ENCODE measurements at places on chromosomes 7 and 10. TPM values are rescaled to one million over a fixed set of nuclear protein-coding genes. Genes with fewer than 3 reads are reported as not detected.

- H3K36me3 ChIP-seq, result no peaks in the 10 kb centered on the region
- DNase-seq, result no peak
- H3K27ac ChIP-seq, result no peak overlapping the region
- H3K27me3 ChIP-seq, result peaks cover 5% of the 10 kb centered on the region
- H3K4me1 ChIP-seq, result no peaks in the 10 kb centered on the region
- no peak overlapping the region for H3K4me3 ChIP-seq
Observed at GRCh38 chr7:949021-949934, 5.2 kb downstream of the ADAP1 start.

DNA sequence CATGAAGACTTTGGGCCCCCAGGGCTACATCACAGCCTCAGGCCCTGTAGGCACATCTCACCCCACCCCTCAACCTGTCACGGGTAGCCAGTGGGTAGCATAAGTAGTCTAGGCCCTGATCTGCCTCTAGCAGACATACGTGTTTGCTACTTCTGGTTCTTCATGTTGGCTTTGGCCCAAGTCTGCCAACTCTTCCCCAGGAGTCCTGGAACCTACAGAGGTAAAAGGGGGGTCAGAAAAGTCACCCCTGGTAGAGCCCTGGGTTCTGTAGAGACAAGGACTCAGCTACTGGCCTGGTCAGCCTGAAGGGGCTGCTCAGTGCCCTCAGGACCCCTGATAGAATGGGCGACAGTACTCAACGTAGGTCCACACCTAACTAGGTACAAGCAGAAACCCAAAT is 67.5 kb upstream of the UNC5B start:
- DNase-seq, result no peak
- H3K4me1 ChIP-seq, result no peaks in the 10 kb centered on the region
- no peaks in the 10 kb centered on the region for H3K36me3 ChIP-seq
- no peaks in the 10 kb centered on the region for H3K27me3 ChIP-seq

DNA sequence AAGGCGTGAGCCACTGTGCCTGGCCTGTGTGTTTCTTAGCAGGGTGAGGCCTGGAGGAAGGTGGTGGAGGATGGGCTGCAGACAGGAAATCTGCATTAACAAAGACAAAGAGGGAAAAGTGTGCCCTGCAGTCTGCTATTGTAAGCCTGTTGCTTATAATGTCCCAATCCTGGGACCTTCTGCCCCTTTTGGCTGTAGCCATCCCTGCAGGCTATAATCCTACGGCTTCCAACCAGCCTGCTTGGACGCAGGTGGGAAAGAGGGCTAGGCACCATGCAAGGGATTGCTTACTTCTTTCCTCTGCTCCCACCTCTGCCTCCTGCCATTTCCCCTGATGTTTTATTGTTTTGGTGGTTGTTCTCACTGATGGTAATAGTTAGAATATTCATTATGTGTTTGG is 434.3 kb downstream of the PLXNA4 start:
- no peaks in the 10 kb centered on the region for H3K4me1 ChIP-seq
- H3K4me3 ChIP-seq, result no peak overlapping the region
- no peak overlapping the region for H3K27ac ChIP-seq
- no peaks in the 10 kb centered on the region for H3K36me3 ChIP-seq
- H3K27me3 ChIP-seq, result no peaks in the 10 kb centered on the region

GRCh38 chr7:130741331-130741995 is 7.5 kb upstream of the KLF14 start:
- no peaks in the 10 kb centered on the region for H3K27me3 ChIP-seq
- no peaks in the 10 kb centered on the region for H3K4me1 ChIP-seq
- H3K27ac ChIP-seq, result no peak overlapping the region
- no peak for DNase-seq
- H3K36me3 ChIP-seq, result no peaks in the 10 kb centered on the region

The NPC1L1 gene
- 0.28 TPM for total RNA-seq

- peak overlapping the region; percentile 0 for H3K27ac ChIP-seq
- peak; percentile 51 for DNase-seq
Observed at GRCh38 chr10:117004227-117005025, 561 bp downstream of the SHTN1 start.

The ANKRD7 gene
- total RNA-seq, result 0.71 TPM

The UPK3B gene
- 1.7 TPM for total RNA-seq

DNA sequence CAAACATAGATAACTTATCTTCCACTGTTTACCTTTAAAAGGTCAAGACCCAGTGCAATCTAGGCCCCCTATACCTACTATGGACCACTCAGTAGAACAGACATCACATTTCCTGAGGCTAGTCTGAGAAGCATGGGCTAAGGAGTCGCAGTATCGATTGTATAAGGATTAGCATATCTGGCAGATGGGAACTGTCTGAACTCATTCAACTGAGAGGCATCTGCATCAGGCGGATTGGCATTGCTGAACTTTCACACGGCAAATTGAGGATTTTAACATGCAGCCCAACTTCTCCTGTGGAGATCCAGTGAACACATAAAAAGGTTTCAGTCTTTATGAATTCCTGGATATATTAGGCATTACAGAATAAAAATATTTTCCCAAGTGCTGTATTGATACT is 89.1 kb upstream of the LRGUK start:
- H3K4me1 ChIP-seq, result no peaks in the 10 kb centered on the region
- H3K27ac ChIP-seq, result no peak overlapping the region
- no peaks in the 10 kb centered on the region for H3K36me3 ChIP-seq
- DNase-seq, result no peak
- no peaks in the 10 kb centered on the region for H3K27me3 ChIP-seq

The NPY gene
- total RNA-seq, result not detected

GRCh38 chr7:117810642-117811512 is 62.4 kb downstream of the CTTNBP2 start:
- H3K4me3 ChIP-seq, result no peak overlapping the region
- H3K27me3 ChIP-seq, result no peaks in the 10 kb centered on the region
- no peak for DNase-seq
- H3K4me1 ChIP-seq, result no peaks in the 10 kb centered on the region
- H3K36me3 ChIP-seq, result no peaks in the 10 kb centered on the region

The MSS51 gene
- 2.1 TPM for total RNA-seq

- peaks cover 5% of the 10 kb centered on the region for H3K4me1 ChIP-seq
- H3K36me3 ChIP-seq, result no peaks in the 10 kb centered on the region
- no peaks in the 10 kb centered on the region for H3K27me3 ChIP-seq
- peak; percentile 58 for DNase-seq
Observed at GRCh38 chr7:75611557-75612178, 119.5 kb downstream of the SPDYE5 start.

The LOXL4 gene
- total RNA-seq, result 5.5 TPM

The KLLN gene
- total RNA-seq, result 0.61 TPM

- no peaks in the 10 kb centered on the region for H3K36me3 ChIP-seq
- no peak for DNase-seq
- peak within 1 kb of the TSS; percentile 33 for H3K4me3 ChIP-seq
- no peaks in the 10 kb centered on the region for H3K27me3 ChIP-seq
- no peaks in the 10 kb centered on the region for H3K4me1 ChIP-seq
Observed at GRCh38 chr10:67837541-67838314, at the start of gene DNAJC12. Gene DNAJC12 (minus strand): TSS chr10:67838188. CDS start chr10:67838011, 177 bp downstream.

GRCh38 chr7:112414855-112415490 is 35.3 kb upstream of the IFRD1 start:
- no peaks in the 10 kb centered on the region for H3K4me1 ChIP-seq
- no peak for DNase-seq
- no peaks in the 10 kb centered on the region for H3K36me3 ChIP-seq

DNA sequence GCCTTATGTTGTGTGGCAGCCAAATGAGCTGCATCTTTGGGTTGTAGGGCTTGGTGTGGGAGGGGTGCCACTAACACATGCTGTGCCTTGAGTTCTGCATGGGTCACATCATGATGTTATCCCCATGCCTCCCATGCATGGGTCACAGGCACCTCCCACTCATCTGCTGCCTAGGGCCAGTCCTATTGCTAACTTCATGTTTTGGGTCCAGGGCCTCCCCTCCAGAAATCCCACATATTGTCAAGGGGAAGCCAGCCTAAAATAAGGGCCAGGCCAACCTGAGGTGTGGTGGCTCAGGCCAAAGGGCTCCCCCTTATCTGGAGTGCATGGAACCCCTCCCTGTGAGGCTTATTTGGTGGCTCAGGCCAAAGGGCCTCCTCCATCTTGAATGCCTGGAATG is 299.0 kb downstream of the RPS24 start:
- no peak overlapping the region for H3K4me3 ChIP-seq
- H3K27me3 ChIP-seq, result no peaks in the 10 kb centered on the region
- DNase-seq, result no peak

The TRIM50 gene
- total RNA-seq, result 0.24 TPM

GRCh38 chr10:97736403-97736901 is 476 bp upstream of the ZFYVE27 start:
- peak overlapping the region; percentile 68 for H3K4me3 ChIP-seq
- H3K27ac ChIP-seq, result peak overlapping the region; percentile 75
- H3K27me3 ChIP-seq, result no peaks in the 10 kb centered on the region
- peaks cover 3% of the 10 kb centered on the region for H3K4me1 ChIP-seq

- H3K27ac ChIP-seq, result no peak overlapping the region
- no peaks in the 10 kb centered on the region for H3K4me1 ChIP-seq
- H3K36me3 ChIP-seq, result no peaks in the 10 kb centered on the region
- peak; percentile 16 for DNase-seq
Observed at GRCh38 chr10:132113766-132114365, 48.1 kb downstream of the JAKMIP3 start.

The DOCK1 gene
- 31.4 TPM for total RNA-seq

GRCh38 chr10:67612577-67613537 is 83.1 kb downstream of the CTNNA3 start:
- H3K27ac ChIP-seq, result no peak overlapping the region
- no peak for DNase-seq
- H3K4me3 ChIP-seq, result no peak overlapping the region
- H3K27me3 ChIP-seq, result no peaks in the 10 kb centered on the region
- H3K4me1 ChIP-seq, result no peaks in the 10 kb centered on the region
- no peaks in the 10 kb centered on the region for H3K36me3 ChIP-seq

The SEMA3E gene
- total RNA-seq, result 0.36 TPM

GRCh38 chr7:79598351-79598750 is 144.9 kb upstream of the MAGI2 start:
- DNase-seq, result no peak
- H3K4me3 ChIP-seq, result no peak overlapping the region
- H3K27me3 ChIP-seq, result no peaks in the 10 kb centered on the region
- H3K36me3 ChIP-seq, result no peaks in the 10 kb centered on the region
- no peak overlapping the region for H3K27ac ChIP-seq
- no peaks in the 10 kb centered on the region for H3K4me1 ChIP-seq

DNA sequence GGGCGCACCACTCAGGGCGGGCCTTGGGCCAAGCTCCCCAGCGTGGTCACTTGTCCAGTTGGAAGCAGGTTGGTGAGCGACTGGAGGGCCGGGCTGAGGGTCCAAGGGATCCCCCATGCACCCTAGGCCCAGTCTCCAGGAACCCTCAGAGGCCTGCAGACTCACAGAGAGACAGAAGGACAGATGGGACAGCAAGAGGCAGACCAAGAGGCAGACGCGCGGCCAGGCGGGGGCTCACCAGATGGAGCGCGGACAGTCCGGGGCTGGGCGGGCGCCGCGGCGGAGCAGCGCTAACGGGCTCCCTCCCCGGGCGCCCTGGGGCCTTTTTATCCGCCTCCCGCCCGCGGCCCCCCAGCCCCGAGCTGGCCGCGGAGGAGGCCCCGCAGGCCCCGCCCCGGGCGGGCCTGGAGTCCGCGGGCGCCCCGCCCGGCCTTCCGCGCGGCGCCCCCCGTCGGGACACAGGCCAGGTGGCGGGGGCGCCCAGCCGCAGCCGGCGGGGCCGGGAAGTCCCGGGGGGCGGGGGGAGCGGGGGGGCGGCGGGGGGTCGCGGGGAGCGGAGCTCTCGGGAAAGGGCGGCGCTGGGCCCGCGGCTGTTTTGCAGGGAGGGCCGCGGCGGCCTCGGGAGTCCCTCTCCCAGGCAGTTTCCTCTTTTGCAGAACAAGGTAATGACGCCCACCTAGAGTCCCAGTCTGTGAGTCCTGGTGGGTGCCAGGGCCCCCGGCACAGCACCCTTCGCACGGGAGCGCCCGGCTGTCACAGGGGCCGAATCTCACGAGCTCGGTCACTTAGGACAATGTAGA is at the start of gene LOXL4:
Gene LOXL4 (minus strand): TSS at position 301 of the 800 bp plus-strand sequence. CDS start 5,175 bp downstream, outside the sequence.
- peaks cover 16% of the 10 kb centered on the region for H3K4me1 ChIP-seq
- peak; percentile 72 for DNase-seq
- H3K27me3 ChIP-seq, result no peaks in the 10 kb centered on the region
- no peaks in the 10 kb centered on the region for H3K36me3 ChIP-seq

GRCh38 chr7:84261509-84261908 is 66.9 kb upstream of the SEMA3A start:
- no peak overlapping the region for H3K4me3 ChIP-seq
- no peak for DNase-seq
- H3K27ac ChIP-seq, result no peak overlapping the region
- no peaks in the 10 kb centered on the region for H3K36me3 ChIP-seq
- no peaks in the 10 kb centered on the region for H3K4me1 ChIP-seq
- H3K27me3 ChIP-seq, result no peaks in the 10 kb centered on the region

- no peak for DNase-seq
- H3K27ac ChIP-seq, result peak overlapping the region; percentile 30
- H3K36me3 ChIP-seq, result no peaks in the 10 kb centered on the region
- no peak overlapping the region for H3K4me3 ChIP-seq
Observed at GRCh38 chr10:80415734-80416478, 7.6 kb downstream of the PRXL2A start.

The OR2A42 gene
- 0.18 TPM for total RNA-seq

DNA sequence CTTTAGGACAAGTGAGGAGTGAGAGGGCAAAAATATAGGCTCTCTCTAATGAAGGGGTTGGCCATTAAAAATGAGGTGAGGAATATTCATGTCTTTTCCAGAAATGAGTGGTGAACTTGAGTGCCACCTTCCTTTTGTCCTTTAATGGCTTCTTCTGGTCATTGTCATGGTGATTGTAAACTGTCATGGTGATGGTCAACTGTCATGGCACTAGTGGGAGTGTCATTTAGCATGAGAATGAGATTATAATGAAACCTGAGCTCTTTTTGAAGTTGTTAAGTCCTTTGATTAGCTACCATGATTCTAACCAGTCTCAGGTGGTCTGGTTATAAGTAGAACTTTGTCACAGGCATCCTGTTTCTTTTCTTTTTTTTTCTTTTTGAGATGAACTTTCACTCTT is 524.4 kb downstream of the NEBL start:
- DNase-seq, result no peak
- H3K36me3 ChIP-seq, result no peaks in the 10 kb centered on the region
- H3K4me1 ChIP-seq, result no peaks in the 10 kb centered on the region
- no peaks in the 10 kb centered on the region for H3K27me3 ChIP-seq

The SLC26A3 gene
- total RNA-seq, result 1.9 TPM

GRCh38 chr7:91397612-91398011 is 133.4 kb downstream of the FZD1 start:
- no peaks in the 10 kb centered on the region for H3K36me3 ChIP-seq
- no peak overlapping the region for H3K27ac ChIP-seq
- H3K4me3 ChIP-seq, result no peak overlapping the region
- no peak for DNase-seq
- no peaks in the 10 kb centered on the region for H3K4me1 ChIP-seq
- H3K27me3 ChIP-seq, result no peaks in the 10 kb centered on the region

DNA sequence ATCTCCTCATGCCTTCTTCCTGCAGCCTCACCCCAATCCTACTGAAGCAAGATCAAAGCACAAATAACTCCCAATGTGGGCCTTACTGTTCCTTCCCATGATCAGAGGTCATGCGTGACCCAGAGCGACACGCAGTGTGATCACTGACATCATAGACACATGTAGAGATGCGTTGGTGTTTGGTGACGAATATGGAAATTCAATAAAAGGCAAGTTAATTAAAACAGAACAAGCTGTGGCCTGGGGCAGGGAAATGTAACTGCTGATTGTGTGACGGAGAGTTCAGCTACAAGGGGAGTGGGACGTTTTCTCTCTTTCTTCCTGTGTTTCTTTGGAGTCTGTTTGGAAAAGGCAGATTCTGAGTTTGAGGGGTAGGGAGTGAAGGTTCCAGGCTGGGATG is 34.8 kb upstream of the CARD11 start:
- H3K4me1 ChIP-seq, result no peaks in the 10 kb centered on the region
- no peaks in the 10 kb centered on the region for H3K36me3 ChIP-seq
- no peaks in the 10 kb centered on the region for H3K27me3 ChIP-seq
- no peak overlapping the region for H3K4me3 ChIP-seq
- DNase-seq, result no peak
- H3K27ac ChIP-seq, result no peak overlapping the region

The VSTM4 gene
- total RNA-seq, result 42.9 TPM

The DNAH11 gene
- total RNA-seq, result 2.3 TPM
